ENCODE measurements at places on chromosomes 3 and 15. TPM values are rescaled to one million over a fixed set of nuclear protein-coding genes. Genes with fewer than 3 reads are reported as not detected.

DNA sequence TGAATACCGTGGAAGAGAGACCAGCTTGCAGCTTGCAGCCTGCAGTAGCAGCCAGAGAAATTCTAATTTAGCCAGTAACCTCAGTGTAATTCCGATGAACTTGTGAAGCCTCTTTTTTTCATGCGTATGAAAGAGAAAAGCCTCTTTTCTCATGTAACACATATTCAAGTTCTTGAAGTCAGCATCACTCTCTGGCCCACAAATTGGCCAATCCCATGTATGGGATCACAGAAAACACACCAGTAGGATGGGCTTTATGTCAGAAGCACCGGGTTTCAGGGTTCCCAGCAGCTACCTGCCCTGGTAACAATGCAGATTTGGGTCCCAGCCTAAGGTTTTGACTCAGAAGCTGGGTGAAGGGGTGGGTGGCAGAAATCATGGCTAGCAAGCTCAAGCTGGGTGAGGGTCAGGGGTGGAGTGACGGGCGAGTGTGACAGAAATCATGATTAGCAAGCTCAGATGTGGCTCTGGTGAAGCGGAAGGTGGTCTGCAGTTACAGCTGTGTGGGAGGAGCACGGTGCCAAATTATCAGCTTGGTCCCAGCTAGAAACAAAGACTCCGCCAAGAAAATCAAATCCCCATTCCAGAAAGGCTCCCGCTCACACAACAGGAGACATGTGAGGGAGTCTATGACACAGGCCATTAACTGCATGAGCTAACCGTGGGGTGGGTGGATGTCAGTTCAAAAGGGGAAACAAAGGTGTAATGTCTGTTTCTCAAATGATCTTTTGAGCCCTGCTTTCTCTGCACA is 86.6 kb downstream of the SNRK start:
- DNase-seq: no peak

DNA sequence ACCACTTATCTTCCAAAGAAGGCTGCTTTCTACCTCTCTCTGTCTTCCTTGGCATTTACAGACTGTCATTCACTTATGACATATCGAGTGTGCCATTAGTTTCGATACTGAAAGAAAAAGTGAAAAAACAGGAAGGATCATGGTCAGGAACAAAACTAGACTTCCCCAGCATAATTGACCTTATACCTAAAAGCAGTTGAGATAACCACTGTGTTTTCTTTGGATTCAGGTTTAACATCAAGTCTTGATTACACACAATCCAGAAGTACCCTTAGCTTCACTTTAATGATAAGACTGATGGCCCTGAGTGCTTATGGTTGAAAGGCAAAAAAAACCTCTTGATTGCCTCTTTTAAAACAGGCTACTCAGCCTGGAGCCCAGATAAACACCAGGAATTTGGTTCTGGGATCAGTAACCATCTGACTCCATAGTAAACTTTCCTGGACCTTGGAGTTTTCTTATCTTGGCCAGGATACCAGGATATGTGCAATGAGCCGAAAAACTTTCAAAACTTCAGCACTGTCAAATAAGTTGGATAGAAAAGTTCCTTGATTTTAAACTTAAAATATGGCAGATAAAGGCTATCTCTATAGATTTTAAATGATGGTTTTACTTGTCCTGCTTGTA is 5.0 kb upstream of the UACA start:
- no peak for DNase-seq

DNA sequence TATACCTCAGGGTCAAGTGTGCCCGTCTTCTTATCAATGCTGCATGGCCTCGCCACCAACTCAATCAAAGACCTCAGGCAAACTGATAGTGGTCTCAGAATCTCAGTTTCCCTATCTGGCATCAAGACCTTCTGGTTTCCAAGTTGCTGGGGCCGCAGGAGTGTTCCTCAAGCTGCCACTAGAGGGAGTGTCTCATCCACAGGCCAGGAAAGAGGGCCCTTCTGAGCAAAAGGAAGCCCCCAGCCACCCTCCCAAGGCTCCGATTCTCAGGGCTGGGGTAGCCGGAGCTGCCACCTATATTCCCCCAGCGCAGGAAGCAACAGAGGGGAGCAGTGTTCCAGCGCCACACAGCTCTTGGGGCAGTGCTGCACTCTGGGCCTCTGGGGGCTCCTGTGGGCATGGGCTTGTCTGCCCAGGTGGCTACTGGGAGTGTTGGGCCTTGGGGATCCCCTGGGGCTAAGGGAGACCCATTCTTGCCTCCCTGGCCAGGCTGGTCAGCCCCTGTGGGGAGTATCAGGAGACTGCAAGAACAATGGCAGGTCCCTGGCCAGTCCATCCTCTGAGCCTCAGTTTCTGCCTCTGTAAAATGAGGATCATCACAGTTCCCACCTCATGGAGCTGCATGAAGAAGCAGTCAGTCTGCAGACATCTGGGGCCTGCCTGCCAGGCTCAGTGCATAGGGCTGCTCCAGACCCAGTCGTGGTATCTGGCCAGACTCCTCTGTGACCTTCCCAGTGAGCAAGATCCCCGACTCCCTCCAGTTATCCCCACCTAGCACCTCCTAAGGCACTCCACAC is 23.4 kb upstream of the SEC13 start:
- DNase-seq: no peak

DNA sequence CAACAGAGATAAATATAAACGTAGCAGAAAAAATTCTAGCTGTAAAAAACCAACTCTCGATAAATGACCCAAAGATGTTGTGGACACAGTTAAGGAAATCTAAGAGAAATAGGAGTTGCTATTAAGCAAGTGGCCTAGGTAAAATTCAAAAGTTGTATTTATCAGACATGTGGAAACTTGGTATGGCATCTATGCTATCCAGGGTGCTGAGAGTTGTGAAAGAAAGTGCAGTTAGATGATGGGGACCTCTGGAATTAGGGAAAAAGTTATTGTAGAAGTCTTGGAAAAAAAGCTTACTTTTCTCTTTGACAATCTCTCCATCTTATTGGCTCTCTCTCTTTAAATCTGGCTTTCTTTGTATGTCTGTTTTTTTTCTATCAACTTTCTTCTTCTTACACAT is 1090.9 kb downstream of the TBL1XR1 start:
- no peak for DNase-seq

DNA sequence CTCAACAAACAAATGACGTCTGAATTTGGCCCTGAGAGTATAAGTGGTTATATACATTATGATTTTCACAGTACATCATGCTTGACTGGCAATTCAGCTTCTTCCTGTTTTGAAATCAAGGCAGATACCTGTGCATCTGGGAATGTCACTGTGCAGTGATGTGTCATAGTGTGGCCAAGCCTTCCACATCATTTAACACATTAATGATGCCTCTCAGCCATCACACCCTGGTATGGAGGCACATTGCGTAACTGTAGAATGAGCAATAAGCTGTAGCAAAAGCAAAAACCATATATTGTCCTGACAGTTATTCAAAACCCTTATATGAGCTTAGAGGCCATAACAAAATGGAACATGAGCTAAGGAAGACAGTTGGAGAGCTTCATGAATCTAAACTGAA is 246.0 kb downstream of the EPHA3 start:
- no peak for DNase-seq

GRCh38 chr15:69789648-69790393 is 307.9 kb downstream of the TLE3 start:
- no peak for DNase-seq

EOMES gene
- not detected for total RNA-seq

PML gene
- 74.8 TPM for total RNA-seq

GYG1 gene
- 18.0 TPM for total RNA-seq
